ENCODE measurements at places on chromosomes 7 and 10.

GRCh38 chr7:77438131-77438530 is 22.0 kb upstream of the GSAP start:
- no peak for DNase-seq

- no peak for DNase-seq
Observed at GRCh38 chr10:20582041-20582440, 315.1 kb downstream of the NEBL start.

DNA sequence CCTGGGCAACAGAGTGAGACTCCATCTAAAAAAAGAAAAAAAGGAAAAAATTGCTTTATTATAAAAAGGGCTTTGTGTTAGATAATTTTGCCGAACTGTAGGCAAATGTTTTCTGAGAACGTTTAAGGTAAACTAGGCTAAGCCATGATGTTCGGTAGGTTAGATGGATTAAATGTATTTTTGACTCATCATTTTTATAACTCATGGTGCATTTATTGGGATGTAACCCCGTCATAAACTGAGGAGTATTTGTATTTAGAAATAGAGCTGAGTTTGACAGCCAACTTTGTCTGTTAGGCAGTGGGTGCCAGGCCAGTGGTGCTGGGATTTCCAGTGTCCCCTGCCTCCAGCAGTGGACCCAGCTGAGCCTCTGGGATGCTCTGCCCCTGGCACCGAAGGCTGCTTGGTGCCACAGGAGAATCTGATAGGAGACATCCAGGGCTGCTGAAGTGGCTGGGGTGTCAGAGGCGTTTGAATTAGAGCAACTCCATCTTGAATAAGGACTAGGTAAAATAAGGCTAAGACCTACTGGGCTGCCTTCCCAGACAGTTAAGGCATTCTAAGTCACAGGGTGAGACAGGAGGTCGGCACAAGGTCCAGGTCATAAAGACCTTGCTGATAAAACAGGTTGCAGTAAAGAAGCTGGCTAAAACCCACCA is 114.9 kb upstream of the EEPD1 start:
- no peak for DNase-seq

GRCh38 chr7:102285540-102286236 is 980 bp upstream of the SH2B2 start:
- no peak for DNase-seq

- DNase-seq: no peak
Observed at GRCh38 chr10:103397191-103397825, 882 bp downstream of the PDCD11 start.

DNA sequence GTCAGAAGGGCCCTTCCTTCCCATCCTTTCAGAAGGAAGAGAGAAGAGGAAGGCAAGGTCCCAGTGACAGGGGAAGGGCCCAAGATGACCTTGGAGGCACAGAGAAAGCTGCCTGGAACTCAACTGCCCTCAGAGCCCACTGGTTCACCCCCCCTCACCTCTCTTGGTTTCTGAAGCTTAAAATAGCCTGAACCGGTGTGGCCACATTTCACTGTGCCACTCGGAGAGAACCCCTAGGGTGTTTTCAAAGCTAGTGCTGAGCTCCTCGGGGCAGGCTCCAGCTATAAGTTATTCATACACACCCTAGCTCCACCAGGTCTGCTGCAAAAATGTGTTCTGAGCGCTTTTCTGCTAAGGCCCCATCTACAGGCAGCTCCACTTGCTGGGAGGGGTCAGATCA is 60.9 kb upstream of the ADRB1 start:
- DNase-seq: no peak
